ENCODE measurements at places on chromosomes 12 and 14.

DNA sequence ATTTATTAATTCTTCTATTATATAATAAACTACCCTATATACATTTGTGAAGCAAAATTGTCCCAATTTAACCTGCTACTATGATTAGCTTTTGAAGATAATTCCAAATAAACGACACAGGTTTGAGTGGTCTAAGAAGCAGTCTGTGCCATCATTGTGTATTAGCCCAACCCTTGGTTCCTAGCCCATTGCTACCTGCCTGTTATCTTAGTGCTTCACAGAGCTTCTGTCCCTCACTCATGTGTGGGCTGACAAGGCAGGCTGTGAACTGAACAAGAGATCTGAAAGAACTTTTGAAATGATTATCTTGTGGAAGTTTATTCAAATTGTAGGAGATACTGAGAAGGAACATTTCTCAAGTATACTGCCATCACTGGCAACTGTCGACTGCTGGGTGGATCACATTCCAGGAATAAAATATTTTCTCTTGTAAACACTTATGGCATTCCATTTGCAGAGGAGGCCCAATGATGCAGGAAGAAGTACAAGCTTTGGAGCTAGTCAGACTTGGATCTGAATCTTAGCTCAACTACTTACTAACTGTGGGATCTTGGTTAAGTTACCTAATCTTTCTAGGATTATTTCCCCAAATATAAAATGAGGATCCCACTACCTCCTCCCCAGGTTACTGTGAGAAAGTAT is 7.8 kb upstream of the MTERF2 start:
- DNase-seq, result no peak

- no peak for DNase-seq
These were observed 50.9 kb upstream of the PKP2 start for GRCh38 chr12:32947206-32948067.

DNA sequence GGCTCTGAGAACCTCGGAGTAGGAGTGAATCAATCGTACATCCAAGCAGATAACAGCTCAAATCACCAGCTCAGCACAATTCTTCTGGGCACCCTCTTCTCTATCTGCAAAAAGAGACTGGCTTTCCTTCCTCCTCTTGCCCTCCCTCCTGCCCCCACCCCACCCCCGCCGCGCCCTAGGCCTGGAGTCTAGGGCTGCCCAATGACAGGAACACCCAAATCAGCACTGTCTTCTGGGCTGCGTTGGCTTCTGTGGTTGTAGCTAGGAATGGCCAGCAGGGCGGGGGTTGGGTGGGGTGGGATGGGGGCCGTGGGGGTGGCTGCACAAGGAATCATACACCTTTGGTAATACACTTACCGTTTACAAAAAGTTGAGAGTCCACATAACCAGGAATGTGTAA is 28.0 kb upstream of the TMCC3 start:
- no peak for DNase-seq

GRCh38 chr12:123903301-123904065 is 69.1 kb downstream of the CCDC92 start:
- DNase-seq, result no peak

- DNase-seq, result no peak
These were observed 5.2 kb upstream of the C12orf56 start for GRCh38 chr12:64395739-64396138.

DNA sequence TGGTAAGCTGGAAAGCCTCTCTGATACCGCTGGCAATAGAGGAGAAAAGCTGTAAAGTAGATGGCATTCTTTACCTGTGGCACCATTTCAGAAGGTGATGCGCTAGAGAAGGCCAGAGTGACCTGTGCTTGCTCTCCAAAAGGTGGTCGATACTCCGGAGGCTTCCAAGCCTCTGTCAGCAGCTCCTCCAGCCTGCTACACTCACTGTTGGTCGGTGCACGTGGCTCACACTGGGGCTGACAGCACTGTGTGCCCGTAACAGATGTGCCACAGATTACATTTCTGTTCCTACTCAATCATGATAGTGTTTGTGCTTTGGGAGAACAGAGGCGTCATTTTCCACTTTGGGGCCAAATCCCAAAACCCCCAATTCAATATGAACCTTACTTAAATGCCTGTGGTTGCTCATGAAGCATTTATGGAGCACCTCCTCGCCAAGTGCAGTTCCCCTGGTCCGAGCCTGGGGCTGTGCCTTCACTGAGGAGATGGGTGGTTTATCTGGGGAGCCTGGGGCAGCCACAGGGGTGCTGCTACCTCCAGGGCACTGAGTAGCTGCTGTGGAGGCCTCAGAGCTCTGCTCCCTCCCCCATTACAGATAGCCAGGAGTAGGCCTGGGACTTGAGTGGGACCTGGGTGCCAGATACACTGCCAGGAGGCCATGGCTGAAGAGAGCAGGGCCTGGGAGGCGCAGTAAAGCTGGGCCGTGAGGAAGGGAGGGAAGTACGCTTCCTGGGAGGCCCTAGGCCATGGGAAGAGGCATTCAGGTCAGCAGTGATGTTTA is 26.8 kb downstream of the CCNK start:
- no peak for DNase-seq

GRCh38 chr12:100450735-100451134 is 22.9 kb upstream of the NR1H4 start:
- no peak for DNase-seq

DNA sequence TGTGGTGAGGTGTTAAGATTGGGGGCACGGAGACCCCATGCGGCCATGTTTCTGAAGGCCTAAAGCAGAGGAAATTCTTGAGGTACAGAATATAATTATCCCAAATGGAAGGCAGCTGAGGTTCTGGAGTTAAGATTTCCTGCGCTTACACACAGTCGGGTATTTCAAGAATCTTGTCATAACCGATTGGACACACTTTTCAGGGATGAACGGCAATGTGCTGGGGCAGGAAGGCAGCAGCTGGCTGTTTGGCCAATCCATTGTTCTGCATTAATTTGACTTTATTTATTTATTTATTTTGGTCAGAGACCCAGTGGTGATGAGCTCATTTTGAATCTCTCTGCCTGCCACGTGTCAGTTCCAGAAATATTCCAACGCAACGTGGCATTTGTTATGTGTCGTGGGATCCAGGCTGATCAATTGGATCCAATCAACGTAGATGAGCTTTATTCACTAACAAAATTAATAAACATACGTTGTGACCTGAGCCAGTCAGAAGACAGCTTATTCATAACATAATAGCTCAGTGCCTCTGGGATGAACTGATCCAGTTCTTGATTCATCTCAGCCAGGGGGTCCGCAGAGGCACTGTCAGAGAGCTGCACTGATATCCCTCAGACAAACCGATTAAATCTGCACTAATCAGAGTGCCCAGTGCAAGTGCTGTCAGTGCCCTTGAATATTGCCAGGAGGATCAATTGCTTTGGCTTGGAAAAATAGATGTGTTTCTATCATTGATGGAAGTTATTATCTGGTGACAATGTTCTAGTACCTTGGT is 181.0 kb downstream of the KTN1 start:
- DNase-seq, result no peak

DNA sequence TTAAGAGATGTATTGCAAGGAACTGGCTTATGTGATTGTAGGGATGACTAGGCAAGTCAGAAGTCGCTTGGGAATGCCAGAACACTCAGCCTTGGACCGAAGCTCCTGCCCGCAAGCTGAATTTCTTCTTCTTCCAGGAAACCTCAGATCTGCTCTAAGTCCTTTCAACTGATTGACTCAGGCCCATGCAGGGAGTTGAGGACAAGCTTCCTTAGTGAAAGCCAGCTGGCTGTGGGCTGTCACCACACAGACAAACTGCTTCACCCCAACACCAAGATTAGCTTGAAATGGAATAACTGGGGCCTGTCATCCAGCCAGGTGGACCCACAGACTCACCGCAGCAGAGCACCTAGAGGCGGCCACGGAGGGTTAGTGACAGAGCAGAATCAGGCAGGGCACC is 24.7 kb downstream of the BDKRB2 start:
- DNase-seq, result no peak

GRCh38 chr12:127237151-127237550 is 1029.8 kb upstream of the TMEM132C start:
- DNase-seq, result no peak

- no peak for DNase-seq
These were observed 43.6 kb upstream of the NAA30 start for GRCh38 chr14:57346741-57347140.

DNA sequence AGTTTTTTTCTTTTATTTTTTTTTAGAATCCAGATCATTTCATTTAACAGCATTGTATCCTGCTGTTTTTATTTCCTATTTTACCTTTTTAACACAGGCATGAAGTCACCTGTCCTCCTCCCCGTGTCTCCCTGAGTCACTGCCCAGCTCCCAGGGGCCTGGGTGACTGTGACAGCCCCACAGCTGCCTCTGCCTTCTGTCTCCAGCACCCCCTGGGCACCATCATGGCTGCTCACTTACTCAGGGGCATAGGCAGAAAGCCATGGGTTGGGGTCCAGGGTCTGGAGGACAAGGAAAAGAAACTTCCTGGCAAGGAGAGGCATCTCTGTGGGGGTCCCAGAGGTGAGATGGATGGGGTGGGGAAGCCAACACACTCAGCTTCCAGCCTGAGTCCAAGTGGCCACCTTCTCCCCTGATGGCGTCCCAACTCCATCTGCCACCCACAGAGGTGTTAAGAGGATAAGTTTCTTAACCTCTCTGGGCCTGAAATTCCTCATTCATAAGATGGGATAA is 25.3 kb downstream of the TMEM63C start:
- DNase-seq, result no peak

GRCh38 chr14:20441461-20441860 is 5.5 kb upstream of the KLHL33 start:
- no peak for DNase-seq

- no peak for DNase-seq
These were observed 291.7 kb upstream of the FKBP4 start for GRCh38 chr12:2503036-2503435.

DNA sequence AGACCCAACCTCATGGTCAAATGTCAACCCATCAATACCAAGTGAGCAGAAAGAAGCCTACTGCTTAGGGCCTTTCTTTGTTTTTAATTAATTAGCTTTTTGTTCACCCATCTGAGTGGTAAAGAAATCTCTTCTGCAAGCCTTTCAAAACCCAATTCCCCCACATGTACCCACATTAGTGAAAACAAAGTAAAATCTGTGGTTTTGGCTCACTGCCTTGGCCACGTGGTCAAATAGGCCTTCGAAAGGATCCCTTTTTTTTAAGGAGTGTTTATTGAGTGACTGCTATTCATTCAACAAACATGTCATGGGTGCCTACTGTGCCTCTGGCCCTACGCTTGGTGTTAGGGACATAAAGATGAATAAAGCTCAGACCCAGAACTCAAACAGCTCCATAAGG is 160.1 kb downstream of the NUAK1 start:
- DNase-seq, result no peak

DNA sequence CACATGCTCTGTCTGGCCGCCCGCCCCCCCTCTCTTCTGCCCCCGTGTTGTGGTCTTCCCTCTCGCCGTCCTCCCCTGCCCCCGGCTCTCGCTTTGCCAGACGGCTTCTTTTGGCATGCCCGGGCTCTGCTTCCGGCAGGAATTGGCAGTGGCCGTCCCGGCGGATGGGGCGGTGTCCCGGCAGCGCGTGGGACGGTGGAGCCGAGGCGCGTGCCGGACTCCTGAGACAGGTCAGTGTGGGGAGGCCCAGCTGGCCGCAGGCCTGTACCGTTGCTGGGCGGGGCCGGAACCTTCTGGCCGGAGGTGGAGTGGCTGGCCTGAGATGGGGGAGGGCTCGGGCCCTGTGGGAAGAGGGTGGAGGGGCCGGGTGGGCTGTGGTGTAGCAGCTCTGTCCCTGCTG is 17.1 kb downstream of the KIF26A start:
- DNase-seq, result no peak

- peak; percentile 29 for DNase-seq
These were observed 14.7 kb downstream of the SERPINA1 start for GRCh38 chr14:94373708-94374107.

- DNase-seq, result peak; percentile 7
These were observed at the start of gene STYK1 for GRCh38 chr12:10673659-10674384. TSS of gene STYK1 (minus strand) at chr12:10674052. CDS start at chr12:10634618, 39,434 bp downstream.

GRCh38 chr12:3489057-3489456 is 1.9 kb upstream of the PRMT8 start:
- no peak for DNase-seq

DNA sequence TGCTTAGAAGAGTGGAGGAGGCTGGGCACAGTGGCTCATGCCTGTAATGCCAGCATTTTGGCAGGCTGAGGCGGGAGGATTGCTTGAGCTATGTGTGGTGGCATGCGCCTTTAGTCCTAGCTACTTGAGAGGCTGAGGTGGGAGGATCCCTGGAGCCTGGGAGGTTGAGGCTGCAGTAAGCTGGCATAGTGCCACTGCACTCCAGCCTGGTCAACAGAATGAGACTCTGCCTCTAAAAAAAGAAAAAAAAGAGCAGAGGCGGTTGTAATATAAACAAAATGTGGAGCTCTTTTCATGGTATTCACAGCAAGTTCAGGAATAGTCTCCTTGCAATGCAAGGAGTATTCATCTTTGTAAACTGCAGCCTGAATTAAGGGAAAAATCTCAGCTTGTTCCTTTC is 27.2 kb downstream of the ARID2 start:
- no peak for DNase-seq

- no peak for DNase-seq
These were observed 430.0 kb downstream of the ETNK1 start for GRCh38 chr12:23055004-23055403.

DNA sequence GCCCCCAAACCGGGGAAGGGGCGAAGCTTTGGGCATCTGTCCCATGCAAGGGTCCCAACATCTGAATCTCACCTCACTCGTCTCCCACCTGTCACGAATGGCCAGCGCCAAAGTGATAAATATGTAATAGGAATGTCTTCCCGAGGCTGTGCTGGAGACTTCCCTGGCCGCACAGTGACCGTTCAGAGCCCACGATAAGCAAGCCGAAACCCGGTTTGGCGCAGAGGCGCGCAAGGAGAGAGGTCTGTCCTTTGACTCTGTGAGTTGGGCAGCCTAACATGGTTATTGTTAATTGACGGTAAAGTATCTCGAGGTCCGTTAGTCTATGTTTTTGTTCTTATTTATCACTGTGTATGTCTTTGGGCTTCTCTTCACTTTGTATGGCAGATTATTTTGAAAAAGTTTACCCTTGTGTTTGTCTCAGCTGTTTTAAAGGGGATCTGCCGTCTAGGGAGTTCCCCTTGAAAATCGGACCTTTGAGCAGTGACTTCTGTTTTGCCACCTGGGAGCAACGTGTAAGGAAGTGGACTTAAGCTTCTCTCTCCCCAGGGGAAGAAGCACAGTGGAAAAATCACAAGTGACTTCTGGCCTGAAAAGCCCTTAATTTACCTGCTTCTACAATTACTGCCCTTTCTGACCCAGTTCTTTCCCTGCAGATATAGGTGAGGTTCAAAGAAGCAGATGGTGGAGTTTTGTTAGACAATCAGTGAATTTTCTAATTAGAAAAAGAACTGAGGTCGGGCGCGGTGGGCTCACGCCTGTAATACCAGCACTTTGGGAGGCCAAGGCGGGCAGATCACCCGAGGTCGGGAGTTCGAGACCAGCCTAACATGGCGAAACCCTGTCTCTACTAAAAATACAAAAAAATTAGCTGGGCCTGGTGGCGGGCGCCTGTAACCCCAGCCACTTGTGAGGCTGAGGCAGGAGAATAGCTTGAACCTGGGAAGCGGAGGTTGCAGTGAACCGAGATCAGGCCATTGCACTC is 1.1 kb upstream of the TM9SF1 start:
- no peak for DNase-seq

GRCh38 chr14:90759370-90760077 is 56.7 kb downstream of the TTC7B start:
- no peak for DNase-seq

GRCh38 chr12:8953773-8954402 is 4.4 kb upstream of the M6PR start:
- DNase-seq, result no peak

- DNase-seq, result no peak
These were observed 89.3 kb upstream of the RFX4 start for GRCh38 chr12:106493531-106493930.

GRCh38 chr12:131471946-131472732 is 238.8 kb upstream of the SFSWAP start:
- no peak for DNase-seq

- DNase-seq, result no peak
These were observed at the start of gene CNTN1 for GRCh38 chr12:40691913-40692764. TSS of gene CNTN1 (plus strand) at chr12:40692439.
